ENCODE measurements at places on chromosomes 3 and 15. TPM values are rescaled to one million over a fixed set of nuclear protein-coding genes. Genes with fewer than 3 reads are reported as not detected.

Gene CD47
- total RNA-seq = 76.9 TPM

Gene GPR87
- total RNA-seq = 9.0 TPM

- peak; percentile 30 for DNase-seq
- H3K4me3 ChIP-seq = peak overlapping the region; percentile 44
- no peak overlapping the region for H3K27ac ChIP-seq
- no peaks in the 10 kb centered on the region for H3K27me3 ChIP-seq
- H3K36me3 ChIP-seq = no peaks in the 10 kb centered on the region
Measured at GRCh38 chr15:96354731-96355567, 24.4 kb downstream of the NR2F2 start.

GRCh38 chr15:83776986-83777385 lies 123.1 kb downstream of the ADAMTSL3 start:
- H3K4me3 ChIP-seq = no peak overlapping the region
- no peak overlapping the region for H3K27ac ChIP-seq
- no peak for DNase-seq
- no peaks in the 10 kb centered on the region for H3K36me3 ChIP-seq
- H3K4me1 ChIP-seq = no peaks in the 10 kb centered on the region
- no peaks in the 10 kb centered on the region for H3K27me3 ChIP-seq

GRCh38 chr3:64291345-64291744 lies 66.1 kb upstream of the PRICKLE2 start:
- peak; percentile 41 for DNase-seq
- no peak overlapping the region for H3K4me3 ChIP-seq
- no peaks in the 10 kb centered on the region for H3K27me3 ChIP-seq
- H3K27ac ChIP-seq = peak overlapping the region; percentile 67

DNA sequence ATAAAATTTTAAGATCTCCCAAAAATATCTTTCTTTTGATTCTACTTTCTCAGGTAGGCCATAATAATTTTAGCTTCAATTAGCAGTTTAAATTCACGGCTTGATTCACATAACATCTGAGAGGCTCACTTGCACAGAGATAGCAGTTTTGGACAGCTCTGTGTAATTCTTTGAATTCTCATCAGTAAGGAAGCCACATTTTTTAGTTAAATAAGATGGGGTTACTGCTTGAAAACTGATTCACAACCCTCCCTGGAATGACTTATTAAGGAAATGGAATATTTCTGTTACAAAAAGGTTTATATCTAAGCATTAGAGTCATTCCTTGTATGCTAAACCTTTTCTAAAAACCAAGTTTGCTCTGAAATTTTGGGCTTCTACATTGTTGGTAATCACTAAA lies 212.7 kb downstream of the ALCAM start:
- no peaks in the 10 kb centered on the region for H3K27me3 ChIP-seq
- no peak for DNase-seq
- H3K4me3 ChIP-seq = no peak overlapping the region
- no peaks in the 10 kb centered on the region for H3K36me3 ChIP-seq

GRCh38 chr15:72783004-72783639 lies 436 bp downstream of the ADPGK start:
- H3K27ac ChIP-seq = peak overlapping the region; percentile 55
- no peak for DNase-seq
- H3K27me3 ChIP-seq = peaks cover 5% of the 10 kb centered on the region
- H3K4me1 ChIP-seq = peaks cover 21% of the 10 kb centered on the region

DNA sequence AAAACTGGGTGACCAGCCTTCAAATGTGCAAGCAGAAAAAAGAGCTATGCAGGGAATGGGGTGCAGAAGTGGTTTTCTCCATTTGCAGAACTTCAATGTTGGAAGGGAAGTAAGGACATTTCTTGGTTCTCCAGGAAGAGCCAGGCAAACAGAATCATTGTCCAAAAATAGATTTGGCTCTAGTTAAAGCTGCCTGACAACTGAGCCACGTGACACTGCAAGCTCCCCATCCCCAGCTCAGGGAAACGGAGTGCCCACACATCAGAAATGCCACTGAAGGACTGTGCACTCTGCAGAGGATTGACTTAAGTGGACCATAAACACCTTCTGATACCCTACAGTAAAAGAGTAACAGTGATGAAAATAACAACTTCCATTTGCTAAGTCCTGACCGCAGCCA lies 195.6 kb upstream of the NSMCE3 start:
- DNase-seq = no peak
- H3K4me3 ChIP-seq = no peak overlapping the region
- H3K4me1 ChIP-seq = no peaks in the 10 kb centered on the region
- no peak overlapping the region for H3K27ac ChIP-seq
- H3K27me3 ChIP-seq = peaks cover 23% of the 10 kb centered on the region
- H3K36me3 ChIP-seq = no peaks in the 10 kb centered on the region

- no peak overlapping the region for H3K4me3 ChIP-seq
- H3K27me3 ChIP-seq = no peaks in the 10 kb centered on the region
- H3K36me3 ChIP-seq = no peaks in the 10 kb centered on the region
- no peak overlapping the region for H3K27ac ChIP-seq
- DNase-seq = no peak
Measured at GRCh38 chr3:61997101-61997500, 376.2 kb downstream of the FEZF2 start.

GRCh38 chr3:156126467-156126866 lies 6.1 kb downstream of the KCNAB1 start:
- DNase-seq = no peak
- H3K4me1 ChIP-seq = no peaks in the 10 kb centered on the region
- H3K36me3 ChIP-seq = no peaks in the 10 kb centered on the region
- H3K27ac ChIP-seq = no peak overlapping the region

Gene RTP3
- not detected for total RNA-seq

Gene DYNC1LI1
- 30.1 TPM for total RNA-seq

Gene GPX1
- 386 TPM for total RNA-seq

DNA sequence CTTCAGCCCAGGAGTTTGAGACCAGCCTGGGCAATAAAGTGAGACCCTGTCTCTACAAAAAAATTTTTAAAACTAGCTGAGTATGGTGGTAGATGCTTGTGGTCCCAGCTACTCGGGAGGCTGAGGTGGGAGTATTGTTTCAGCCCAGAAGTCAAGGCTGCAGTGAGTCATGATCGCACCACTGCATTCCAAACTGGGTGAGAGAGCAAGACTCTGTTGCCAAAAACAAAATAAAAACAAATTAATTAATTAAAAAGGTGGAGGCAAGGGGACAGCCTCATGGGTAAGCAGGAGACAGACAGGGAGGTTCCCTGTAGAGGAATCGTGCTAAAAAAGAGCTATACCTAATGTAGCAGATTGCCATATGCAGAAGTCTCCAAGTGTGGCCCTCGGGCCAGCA lies 12.6 kb downstream of the HAPLN3 start:
- H3K36me3 ChIP-seq = no peaks in the 10 kb centered on the region
- H3K27ac ChIP-seq = no peak overlapping the region
- no peaks in the 10 kb centered on the region for H3K27me3 ChIP-seq
- no peak for DNase-seq
- H3K4me1 ChIP-seq = no peaks in the 10 kb centered on the region

DNA sequence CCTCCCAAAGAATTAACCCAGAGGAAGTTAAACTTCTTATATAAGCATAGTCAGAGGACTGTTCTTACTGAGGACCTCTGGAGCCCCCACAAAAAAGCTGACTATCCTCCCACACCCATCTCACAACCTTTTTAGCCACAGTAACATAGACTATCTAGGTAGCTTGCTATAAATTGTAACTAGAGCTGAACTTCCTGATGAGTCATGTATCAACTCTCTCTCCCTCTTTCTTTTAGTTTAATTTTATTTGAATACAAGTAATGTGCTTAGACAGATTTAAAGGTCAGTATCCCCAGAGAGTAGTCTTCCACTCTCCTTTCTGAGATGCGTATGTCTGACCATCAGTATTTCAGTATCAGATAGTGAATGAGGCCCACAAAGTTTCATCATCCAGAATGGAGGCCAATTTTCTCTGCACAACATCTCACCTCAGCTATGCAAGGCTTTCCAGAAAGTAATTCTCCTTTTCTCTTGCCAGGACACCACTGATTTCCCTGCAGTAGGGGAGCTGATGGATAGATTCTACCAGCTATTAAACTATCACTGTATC lies 104.0 kb upstream of the MYRIP start:
- H3K27ac ChIP-seq = no peak overlapping the region
- no peaks in the 10 kb centered on the region for H3K4me1 ChIP-seq
- no peak overlapping the region for H3K4me3 ChIP-seq
- no peaks in the 10 kb centered on the region for H3K36me3 ChIP-seq

Gene XCR1
- total RNA-seq = 0.18 TPM

DNA sequence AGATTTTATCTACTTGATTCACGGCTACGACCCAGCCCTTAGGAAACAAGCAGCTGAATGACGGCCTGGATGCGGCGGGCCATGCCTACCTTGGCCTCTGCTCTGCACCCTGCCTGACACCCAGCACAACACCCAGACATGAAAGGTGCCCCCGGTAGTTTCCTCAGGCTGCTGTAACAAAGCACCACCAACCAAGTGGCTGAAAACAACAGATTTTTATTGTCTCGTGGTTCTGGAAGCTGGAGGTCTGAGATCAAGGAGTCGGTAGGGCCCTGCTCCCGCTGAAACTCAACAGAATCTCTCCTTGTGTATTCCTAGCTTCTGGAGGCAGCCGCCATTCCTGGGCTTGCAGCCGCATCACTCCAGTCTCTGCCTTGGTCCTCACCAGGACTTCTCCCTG lies 111.7 kb downstream of the ADCY5 start:
- no peaks in the 10 kb centered on the region for H3K36me3 ChIP-seq
- no peak overlapping the region for H3K4me3 ChIP-seq
- no peak for DNase-seq

DNA sequence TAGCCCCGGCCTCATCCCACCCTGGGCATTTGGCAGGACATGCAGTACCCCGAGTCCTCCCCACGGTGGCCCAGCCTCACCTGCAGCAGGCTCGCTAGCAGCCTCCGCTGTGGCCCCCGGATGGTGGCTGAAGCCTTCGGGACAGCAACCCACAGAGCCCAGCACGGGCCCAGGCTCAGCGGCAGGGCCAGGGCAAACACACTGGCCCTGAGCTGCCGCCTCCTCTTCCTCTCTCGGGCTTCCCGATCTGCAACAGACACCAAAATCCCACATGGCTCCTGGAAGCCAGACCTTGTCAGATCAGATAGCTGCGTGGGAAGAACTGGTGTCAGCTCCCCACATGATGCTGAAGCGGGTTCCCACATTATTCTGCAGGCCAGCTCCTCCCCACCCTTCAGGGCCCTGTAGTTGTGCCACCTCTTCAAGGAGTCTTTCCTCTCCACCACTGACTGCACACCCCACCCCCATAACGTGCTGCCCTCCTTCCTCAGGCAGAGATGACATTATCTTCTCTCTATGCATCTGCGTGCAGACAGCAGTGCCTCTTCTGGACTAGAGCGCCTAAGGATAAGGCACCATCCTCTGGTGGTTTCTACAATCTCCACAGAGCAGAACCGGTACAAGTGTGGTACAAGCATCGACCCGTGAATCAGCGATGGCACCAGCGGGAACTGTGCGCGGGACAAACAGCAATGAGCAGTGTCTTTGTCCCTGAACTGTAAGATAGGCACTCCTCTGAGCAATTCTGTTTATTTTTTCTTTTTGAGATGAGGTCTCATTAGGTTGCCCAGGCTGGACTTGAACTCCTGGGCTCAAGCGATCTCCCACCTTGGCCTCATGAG lies 9.5 kb downstream of the TMEM44 start:
- no peaks in the 10 kb centered on the region for H3K27me3 ChIP-seq
- DNase-seq = no peak
- H3K4me3 ChIP-seq = no peak overlapping the region
- H3K27ac ChIP-seq = no peak overlapping the region
- no peaks in the 10 kb centered on the region for H3K4me1 ChIP-seq

Gene DAPK2
- total RNA-seq = 11.0 TPM

DNA sequence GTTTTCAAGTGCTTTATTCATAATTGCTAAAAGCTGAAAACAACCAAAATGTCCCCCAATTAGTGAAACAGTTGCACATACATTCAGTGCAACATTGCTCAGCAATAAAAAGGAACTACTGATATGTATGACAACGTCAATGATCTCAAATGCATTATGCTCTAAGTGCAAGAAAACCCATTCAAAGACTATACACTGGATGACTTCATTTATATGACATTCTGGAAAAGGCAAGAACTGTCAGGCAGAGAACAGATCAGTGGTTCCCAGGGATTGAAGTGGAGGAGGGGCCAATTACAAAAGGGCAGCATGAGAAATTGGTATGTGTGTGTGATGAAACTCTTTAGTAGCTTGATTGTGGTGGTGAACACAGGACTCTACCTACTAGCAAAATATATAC lies 585.6 kb downstream of the TBL1XR1 start:
- no peak overlapping the region for H3K27ac ChIP-seq
- no peak overlapping the region for H3K4me3 ChIP-seq
- H3K36me3 ChIP-seq = no peaks in the 10 kb centered on the region
- no peak for DNase-seq

- no peak overlapping the region for H3K27ac ChIP-seq
- no peaks in the 10 kb centered on the region for H3K4me1 ChIP-seq
- 0 out of 2 replicates have a peak, but pooled peaks cover 5% of the 10 kb centered on the region for H3K36me3 ChIP-seq
- no peaks in the 10 kb centered on the region for H3K27me3 ChIP-seq
- H3K4me3 ChIP-seq = no peak overlapping the region
Measured at GRCh38 chr3:171615686-171616085, 155.5 kb upstream of the TNIK start.

Gene SCAANT1
- not detected for total RNA-seq

GRCh38 chr3:65526656-65527055 lies 512.1 kb downstream of the MAGI1 start:
- H3K27me3 ChIP-seq = no peaks in the 10 kb centered on the region
- no peak for DNase-seq
- no peaks in the 10 kb centered on the region for H3K4me1 ChIP-seq

Gene SCAMP5
- 17.9 TPM for total RNA-seq

DNA sequence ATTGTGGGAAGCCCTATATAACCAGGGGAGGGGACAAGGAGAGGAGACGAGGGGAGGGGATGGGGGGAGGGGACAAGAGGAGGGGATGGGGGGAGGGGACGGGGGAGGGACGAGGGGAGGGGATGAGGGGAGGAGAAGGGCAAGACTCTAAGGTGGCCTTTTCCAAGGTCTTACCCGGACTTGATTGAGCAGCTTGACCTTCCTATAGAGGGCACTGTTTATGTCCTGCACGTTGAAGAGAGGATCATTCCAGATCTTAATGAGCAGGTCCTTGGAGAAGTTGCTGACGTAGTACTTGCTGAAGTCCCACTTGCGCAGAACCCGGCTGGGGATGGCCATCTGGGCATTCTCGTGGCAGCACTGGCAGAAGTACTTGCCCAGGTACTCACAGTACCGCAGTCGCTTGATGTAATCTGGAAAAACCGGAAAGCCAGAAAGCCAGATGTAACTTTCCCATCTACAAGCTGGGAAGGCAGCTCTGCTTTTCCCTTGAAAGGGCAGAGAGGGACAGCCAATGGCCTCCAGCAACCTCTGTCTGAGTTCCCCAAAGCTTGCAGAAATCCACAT lies 55.7 kb downstream of the RUBCN start:
- H3K4me1 ChIP-seq = no peaks in the 10 kb centered on the region
- H3K4me3 ChIP-seq = no peak overlapping the region
- DNase-seq = no peak
- H3K27me3 ChIP-seq = no peaks in the 10 kb centered on the region
- no peak overlapping the region for H3K27ac ChIP-seq
- H3K36me3 ChIP-seq = peaks cover 9% of the 10 kb centered on the region

- no peak overlapping the region for H3K4me3 ChIP-seq
- H3K36me3 ChIP-seq = no peaks in the 10 kb centered on the region
- no peaks in the 10 kb centered on the region for H3K4me1 ChIP-seq
- no peak overlapping the region for H3K27ac ChIP-seq
Measured at GRCh38 chr3:20645340-20645739, 459.3 kb upstream of the SGO1 start.

All from PC-9 (cell line).